Nasal cavity respiratory epithelium epithelial cell of viscerocranial mucosa (primary cell): ENCODE measurements at places on chromosomes 7 and 10. TPM values are rescaled to one million over a fixed set of nuclear protein-coding genes. Genes with fewer than 3 reads are reported as not detected.

TMEM130 gene
- total RNA-seq, result not detected in 2 replicates

SPAM1 gene
- total RNA-seq, result not detected in 2 replicates

BLNK gene
- 3.4 and 10.6 TPM in 2 replicates for total RNA-seq

ADCYAP1R1 gene
- not detected in 2 replicates for total RNA-seq

FAM221A gene
- total RNA-seq, result 2.1 and 4.4 TPM in 2 replicates

CD36 gene
- 1.0 and 117 TPM in 2 replicates for total RNA-seq

IKZF1 gene
- 0.07 TPM in 1 of 2 replicates, not detected in the other for total RNA-seq

CUZD1 gene
- 0.34 and 0.93 TPM in 2 replicates for total RNA-seq

ZNRF2 gene
- total RNA-seq, result 21.9 and 31.3 TPM in 2 replicates

CDC123 gene
- total RNA-seq, result 114 and 146 TPM in 2 replicates

CACNA2D1 gene
- total RNA-seq, result 1.4 and 6.2 TPM in 2 replicates

TRIM50 gene
- under 0.01 TPM in 1 of 2 replicates, not detected in the other for total RNA-seq
